CD4-positive, alpha-beta T cell treated with Interleukin-4 for 4 hours (primary cell): ENCODE measurements at places on chromosomes 7 and 10.

DNA sequence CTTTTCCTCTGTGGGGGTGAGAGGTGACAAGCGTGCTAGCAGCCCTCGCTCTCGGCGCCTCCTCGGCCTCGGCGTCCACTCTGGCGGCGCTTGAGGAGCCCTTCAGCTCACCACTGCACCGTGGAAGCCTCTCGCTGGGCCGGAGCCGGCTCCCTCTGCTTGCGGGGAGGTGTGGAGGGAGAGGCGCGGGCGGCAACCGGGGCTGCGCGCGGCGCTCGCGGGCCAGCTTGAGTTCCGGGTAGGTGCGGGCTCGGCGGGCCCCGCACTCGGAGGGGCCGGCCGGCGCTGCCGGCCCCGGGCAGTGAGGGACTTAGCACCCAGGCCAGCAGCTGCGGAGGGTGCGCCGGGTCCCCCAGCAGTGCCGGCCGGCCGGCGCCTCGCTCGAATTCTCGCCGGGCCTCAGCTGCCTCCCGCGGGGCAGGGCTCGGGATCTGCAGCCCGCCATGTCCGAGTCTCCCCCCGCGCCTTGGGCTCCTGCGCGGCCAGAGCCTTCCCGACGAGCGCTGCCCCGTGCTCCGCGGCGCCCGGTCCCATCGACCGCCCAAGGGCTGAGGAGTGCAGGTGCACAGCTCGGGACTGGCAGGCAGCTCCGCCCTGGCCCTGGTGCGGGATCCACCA, 352.8 kb upstream of the PODXL start:
- no peak for DNase-seq

- DNase-seq: no peak
Measured at GRCh38 chr7:36348771-36349170, 40.9 kb upstream of the ANLN start.

DNA sequence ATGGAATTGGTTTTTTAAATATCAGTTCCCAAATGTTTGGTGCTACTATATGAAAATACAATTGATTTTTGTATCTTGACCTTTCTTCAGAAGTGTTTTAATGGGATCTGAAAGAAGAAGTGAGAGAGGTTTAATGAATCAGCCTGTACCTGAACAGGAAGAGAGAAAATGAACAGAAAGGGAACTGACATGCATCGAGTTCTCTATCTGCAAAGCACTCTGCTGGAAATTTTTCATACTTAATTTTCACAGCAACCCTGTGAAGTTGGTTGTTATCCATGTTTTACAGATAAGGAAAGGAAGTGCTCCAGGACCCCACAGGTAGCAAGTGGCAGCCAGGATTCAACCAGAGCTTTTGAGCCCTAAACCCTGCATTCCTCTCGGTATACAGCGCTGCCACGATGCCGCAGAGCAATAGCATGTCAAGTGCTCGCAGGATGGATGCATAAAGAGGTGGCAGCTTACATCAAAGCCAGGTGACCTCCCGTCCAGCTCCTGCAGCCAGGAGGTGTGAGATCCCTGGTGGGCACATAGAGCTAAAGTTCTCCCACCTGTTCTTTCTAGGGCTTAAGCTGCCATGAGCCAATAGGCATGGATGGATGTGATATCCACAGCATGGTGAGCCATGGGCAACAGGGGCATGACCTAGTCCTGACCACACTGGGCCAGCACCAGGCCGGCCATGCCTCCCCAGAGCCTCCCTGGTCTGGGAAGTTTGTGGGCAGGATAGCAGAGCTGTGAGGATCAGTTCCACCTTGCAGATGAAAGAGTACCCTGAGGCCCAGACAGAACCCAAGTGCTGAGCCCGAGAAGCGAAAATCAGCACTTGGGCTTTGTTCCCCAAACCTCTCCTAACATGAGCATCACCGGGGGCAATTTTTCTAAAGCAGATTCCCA, 57.2 kb downstream of the CALML3 start:
- DNase-seq: no peak

GRCh38 chr10:47190301-47190700, 109.7 kb upstream of the GDF10 start:
- DNase-seq: no peak

DNA sequence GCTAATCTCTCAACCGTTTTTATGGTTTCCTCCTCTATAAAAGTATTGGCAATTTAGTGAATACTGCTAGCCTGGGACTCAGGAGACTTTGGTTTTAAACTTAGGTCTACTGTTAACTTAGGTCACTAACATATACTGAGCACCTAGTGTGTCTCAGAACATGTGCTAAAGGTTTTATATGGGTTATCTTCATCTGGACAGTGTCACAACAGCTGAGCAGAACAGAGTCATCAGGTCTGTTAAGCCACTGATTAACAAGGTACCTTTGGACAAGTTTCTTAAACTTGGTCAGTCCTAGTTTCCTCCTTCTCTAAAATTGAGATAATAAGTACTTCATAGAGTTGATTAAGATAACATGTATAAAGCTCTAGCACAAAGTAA, 30.6 kb downstream of the NET1 start:
- no peak for DNase-seq

DNA sequence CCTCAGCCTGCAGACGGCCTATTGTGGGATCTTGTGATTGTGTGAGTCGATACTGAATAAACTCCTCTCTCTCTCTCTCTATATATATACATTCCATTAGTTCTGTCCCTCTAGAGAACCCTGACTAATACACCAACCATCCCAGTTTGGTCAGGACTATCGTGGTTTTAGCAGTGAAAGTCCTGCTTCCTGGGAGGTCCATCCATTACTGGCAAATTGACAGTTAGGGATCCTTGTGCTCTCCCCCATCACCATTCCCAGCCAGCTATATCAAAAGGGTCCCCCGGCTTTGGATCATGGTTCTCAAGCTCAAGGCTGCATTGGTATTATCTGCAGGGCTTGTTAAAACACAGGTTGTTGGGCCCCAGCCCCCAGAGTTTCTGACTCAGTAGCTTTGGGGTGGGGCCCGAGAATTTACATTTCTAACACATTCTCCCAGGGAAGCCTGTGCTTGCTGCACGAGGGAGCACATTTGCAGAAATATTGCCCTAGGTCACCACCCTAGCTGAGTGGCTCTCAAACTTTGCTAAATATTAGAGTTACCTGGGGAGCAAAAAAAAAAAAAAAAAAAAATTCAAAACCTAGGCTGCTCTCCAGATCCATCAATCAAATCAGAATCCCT, 899.1 kb upstream of the AUTS2 start:
- DNase-seq: no peak

- peak; percentile 78 for DNase-seq
Measured at GRCh38 chr7:111083413-111083812, 7.5 kb upstream of the LRRN3 start.

DNA sequence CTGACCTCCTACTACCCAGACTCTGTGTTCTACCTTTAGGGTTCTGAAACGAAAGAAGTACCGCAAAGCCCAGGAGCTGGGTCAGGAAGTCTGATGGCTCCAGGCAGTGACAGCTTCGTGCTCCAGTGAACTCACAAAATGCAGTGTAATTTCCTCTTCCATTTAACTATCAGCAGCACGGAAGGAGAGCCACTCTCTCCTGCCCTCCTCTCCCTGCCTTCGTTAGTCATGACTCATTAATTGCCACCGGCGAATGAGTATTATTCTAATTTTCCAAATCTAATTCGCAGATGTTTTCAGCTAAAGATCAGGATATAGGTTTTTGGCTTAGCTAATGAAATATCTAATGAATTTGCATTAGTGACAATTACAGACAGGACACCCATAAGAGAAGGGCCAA, 1262.0 kb downstream of the TYW1 start:
- DNase-seq: no peak

- no peak for DNase-seq
Measured at GRCh38 chr10:115063701-115064658, 29.2 kb upstream of the ATRNL1 start.

DNA sequence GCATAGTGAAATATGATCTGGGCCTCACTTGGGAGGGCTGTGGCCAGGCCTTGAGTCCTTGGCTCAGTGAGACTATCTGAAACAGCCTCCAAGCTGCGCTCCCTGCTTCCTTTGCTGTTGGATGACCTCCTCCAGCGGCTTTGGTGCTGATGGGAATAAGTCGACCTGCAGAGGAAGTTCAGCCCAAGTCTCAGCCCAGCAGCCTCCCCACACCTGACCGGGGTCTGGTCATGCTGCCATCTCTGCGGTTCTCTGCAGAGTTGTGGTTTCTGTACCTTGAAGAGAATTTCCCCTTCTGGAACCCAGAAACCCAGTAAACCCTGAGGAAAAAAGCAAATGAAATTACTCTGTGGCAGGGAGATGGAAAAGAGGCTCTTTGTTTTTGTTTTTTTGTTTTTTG, 4.6 kb upstream of the RBAK start:
- no peak for DNase-seq

DNA sequence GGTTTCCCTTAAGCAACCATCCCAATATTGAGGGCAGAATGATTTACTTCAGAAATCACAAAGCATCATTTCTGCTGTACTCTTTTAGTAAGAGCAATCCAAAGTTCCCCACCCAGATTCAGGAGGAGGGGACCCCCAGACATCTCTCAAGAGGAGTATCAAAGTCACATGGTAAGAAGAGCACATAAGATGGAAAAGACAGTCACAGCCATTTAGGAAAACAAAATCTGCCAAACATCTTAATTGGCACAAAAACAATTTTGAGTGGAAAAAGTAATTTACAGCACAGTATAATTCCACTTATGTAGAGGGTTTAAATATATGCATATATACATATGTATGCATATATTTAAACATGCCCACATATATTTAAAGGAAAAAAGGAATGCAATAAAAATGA, 1329.0 kb upstream of the CELF2 start:
- no peak for DNase-seq

GRCh38 chr10:90591629-90592028, 266.2 kb downstream of the HTR7 start:
- DNase-seq: no peak
